ENCODE measurements at places on chromosomes 7 and 10. TPM values are rescaled to one million over a fixed set of nuclear protein-coding genes. Genes with fewer than 3 reads are reported as not detected.

- H3K4me3 ChIP-seq = no peak overlapping the region
- no peak for DNase-seq
- H3K27ac ChIP-seq = no peak overlapping the region
Observed at GRCh38 chr7:13628239-13629001, 361.0 kb downstream of the ETV1 start.

DNA sequence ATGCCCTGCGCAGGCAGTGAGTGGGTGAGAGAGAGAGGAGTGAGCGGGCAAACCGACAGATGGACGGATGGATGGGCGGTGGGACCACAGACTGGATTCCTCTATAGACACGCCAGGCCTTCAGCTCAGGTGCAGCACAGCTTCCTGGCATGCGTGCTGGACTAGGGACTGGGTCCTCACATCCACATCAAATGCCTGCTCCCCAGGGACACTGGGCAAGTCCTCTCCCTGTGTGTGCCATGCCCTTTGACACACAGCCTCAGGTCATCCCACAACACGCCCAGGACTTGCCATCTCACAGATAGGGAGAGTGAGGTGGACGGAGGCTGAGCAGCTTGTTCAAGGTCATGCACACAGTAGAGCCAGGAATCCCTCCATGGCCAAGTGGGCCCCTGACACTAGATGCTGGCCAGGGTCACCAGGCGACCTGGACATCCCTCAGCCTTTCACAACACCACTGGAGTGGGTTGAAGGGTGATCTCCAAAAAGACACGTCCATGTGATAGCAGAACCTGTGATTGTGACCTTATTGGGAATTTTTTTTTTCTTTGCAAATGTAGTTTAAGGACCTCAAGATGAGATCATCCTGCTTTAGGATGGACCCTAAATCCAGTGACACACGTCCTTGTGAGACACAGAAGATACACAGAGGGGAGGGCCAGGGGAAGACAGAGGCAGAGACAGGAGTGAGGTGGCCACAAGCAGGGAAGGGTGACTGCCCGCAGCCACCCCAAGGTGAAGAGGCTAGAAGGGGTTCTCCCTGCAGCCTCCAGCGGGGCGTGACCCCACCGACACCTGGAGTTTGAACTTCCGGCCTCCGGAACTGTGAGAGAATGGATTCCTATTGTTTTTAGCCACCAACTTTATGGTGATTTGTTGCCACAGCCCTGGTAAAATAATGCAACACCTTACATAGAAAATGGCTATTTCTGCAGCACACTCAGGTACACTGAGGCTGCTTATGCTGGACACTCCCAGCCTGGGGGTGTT, 155.0 kb upstream of the CHST15 start:
- no peaks in the 10 kb centered on the region for H3K27me3 ChIP-seq
- no peak overlapping the region for H3K27ac ChIP-seq
- H3K4me1 ChIP-seq = no peaks in the 10 kb centered on the region

- H3K27me3 ChIP-seq = no peaks in the 10 kb centered on the region
- DNase-seq = no peak
- H3K4me3 ChIP-seq = no peak overlapping the region
- peaks cover 13% of the 10 kb centered on the region for H3K4me1 ChIP-seq
- H3K36me3 ChIP-seq = no peaks in the 10 kb centered on the region
- no peak overlapping the region for H3K27ac ChIP-seq
Observed at GRCh38 chr10:110898391-110898790, 20.6 kb downstream of the BBIP1 start.

Gene PON2
- total RNA-seq = 157 TPM

DNA sequence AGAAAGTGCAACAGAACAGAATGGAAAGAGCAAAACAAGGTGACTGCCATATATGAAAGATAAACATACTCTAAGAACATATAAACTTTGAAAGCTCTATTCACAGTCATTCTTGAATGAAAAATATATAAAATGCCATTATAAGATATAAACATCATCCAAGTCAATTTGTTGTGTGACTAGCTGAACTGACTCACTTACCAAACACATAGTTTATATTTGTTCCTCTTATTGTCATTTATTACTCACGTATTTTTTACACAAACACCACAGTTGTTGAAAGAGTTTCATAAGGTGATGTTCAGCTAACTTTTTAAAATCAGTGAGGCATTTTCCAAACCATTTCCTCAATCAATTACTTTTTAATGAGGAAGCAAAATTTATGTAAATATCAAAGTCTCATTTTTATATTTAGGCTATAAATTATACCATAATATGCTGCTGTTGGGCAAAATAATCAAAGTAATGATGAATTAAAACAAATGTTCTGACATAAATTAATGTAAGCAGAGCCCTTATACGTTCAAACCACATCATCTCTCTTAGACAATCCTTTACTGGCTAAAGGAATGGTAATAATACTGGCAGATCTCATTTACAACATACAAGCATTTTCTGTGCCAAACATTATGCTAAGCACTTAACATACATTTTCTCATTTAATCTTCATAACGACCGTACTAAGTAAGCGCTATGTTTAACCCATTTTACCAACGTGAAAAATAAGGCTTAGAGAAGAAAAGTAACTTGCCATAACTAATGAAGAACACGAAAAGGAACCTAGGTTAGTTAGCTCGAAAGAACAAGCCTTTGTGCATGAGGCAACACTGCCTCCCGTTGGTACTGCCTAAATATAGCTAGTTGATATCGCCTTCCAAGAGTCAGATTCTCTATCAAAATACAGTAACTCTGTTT, 7.3 kb downstream of the LRRN3 start:
- H3K27ac ChIP-seq = no peak overlapping the region
- no peak overlapping the region for H3K4me3 ChIP-seq
- DNase-seq = peak; percentile 10
- H3K4me1 ChIP-seq = no peaks in the 10 kb centered on the region
- no peaks in the 10 kb centered on the region for H3K27me3 ChIP-seq
- no peaks in the 10 kb centered on the region for H3K36me3 ChIP-seq

Gene MYO1G
- 8.2 TPM for total RNA-seq

DNA sequence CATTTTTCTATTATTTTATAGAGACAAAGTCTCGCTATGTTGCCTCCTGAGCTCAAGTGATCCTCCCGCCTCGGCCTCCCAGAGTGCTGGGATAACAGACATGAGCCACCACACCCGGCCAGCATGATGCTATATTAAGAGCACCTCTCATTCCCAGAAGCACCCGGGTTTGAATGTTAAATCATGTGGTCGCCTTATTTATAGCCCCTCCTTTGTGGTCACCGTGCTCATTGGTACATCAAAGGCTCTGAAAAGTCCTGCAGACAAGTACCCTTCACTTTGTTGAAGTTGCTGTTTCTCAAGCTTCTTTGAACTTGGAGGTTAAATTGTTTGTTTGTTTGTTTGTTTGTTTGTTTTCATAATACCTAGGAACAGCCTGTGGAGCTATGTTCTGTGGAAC, 40.0 kb downstream of the CLIP2 start:
- DNase-seq = no peak
- peaks cover 10% of the 10 kb centered on the region for H3K4me1 ChIP-seq
- H3K4me3 ChIP-seq = no peak overlapping the region
- no peak overlapping the region for H3K27ac ChIP-seq
- no peaks in the 10 kb centered on the region for H3K27me3 ChIP-seq
- H3K36me3 ChIP-seq = no peaks in the 10 kb centered on the region

- H3K4me1 ChIP-seq = no peaks in the 10 kb centered on the region
- no peaks in the 10 kb centered on the region for H3K36me3 ChIP-seq
- DNase-seq = no peak
- no peak overlapping the region for H3K27ac ChIP-seq
- H3K4me3 ChIP-seq = no peak overlapping the region
- H3K27me3 ChIP-seq = no peaks in the 10 kb centered on the region
Observed at GRCh38 chr7:27048438-27048837, 47.4 kb downstream of the HOXA1 start.

Gene CAV1
- 52.2 TPM for total RNA-seq

Gene KLLN
- not detected for total RNA-seq

DNA sequence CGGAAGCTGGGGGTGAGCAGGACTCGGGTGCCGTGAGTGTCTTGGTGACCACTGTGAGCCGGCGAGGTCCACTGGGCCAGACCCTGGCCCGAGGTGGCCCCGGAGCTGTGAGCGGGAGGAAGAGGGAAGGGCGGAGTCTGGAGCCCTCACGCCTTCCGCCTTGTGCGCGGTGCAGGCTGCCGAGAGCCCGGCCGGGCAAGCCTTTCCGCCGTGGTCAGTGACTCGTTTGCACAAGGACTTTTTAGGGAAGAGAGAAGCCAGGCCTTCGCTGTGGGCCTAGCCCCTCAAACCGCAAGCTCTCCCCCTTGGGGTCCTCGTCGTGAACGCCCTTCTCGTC, 40.9 kb upstream of the ZNF32 start:
- peak overlapping the region; percentile 44 for H3K4me3 ChIP-seq
- H3K36me3 ChIP-seq = no peaks in the 10 kb centered on the region
- no peaks in the 10 kb centered on the region for H3K27me3 ChIP-seq
- DNase-seq = peak; percentile 61
- peaks cover 14% of the 10 kb centered on the region for H3K4me1 ChIP-seq

- peaks cover 13% of the 10 kb centered on the region for H3K36me3 ChIP-seq
- H3K4me3 ChIP-seq = no peak overlapping the region
- DNase-seq = no peak
- H3K4me1 ChIP-seq = peaks cover 27% of the 10 kb centered on the region
- no peaks in the 10 kb centered on the region for H3K27me3 ChIP-seq
Observed at GRCh38 chr7:140675726-140676125, 3.0 kb downstream of the ADCK2 start.

Gene ACTA2
- 403 TPM for total RNA-seq

GRCh38 chr10:69732826-69733150, 68.9 kb upstream of the COL13A1 start:
- no peaks in the 10 kb centered on the region for H3K36me3 ChIP-seq
- H3K4me3 ChIP-seq = no peak overlapping the region
- H3K27ac ChIP-seq = no peak overlapping the region
- no peaks in the 10 kb centered on the region for H3K27me3 ChIP-seq

Gene SORBS1
- total RNA-seq = 92.2 TPM

DNA sequence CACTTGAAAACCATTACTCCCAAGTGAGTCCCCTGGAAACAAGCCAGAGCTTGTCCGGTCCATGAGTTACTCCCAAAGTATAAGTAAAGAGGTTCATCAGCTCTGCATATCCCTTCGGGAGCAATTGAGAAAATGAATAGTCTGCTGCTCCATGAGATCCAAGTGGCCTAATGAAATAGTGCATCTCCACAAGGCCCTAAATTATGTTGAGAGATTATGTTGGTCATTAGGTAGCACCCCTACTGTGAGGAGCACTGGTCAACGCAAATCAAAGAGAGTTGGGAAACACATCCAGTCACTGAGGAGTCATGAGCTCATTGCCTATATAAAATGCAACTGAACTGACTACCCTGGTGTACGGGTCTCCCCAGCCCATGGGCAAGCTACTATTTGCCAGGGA, 205.5 kb upstream of the AOAH start:
- H3K4me1 ChIP-seq = no peaks in the 10 kb centered on the region
- H3K27me3 ChIP-seq = no peaks in the 10 kb centered on the region
- H3K27ac ChIP-seq = no peak overlapping the region
- no peak overlapping the region for H3K4me3 ChIP-seq

Gene LHFPL3
- 0.27 TPM for total RNA-seq

- H3K4me1 ChIP-seq = no peaks in the 10 kb centered on the region
- DNase-seq = no peak
- peaks cover 31% of the 10 kb centered on the region for H3K36me3 ChIP-seq
- H3K27me3 ChIP-seq = no peaks in the 10 kb centered on the region
- H3K4me3 ChIP-seq = no peak overlapping the region
Observed at GRCh38 chr10:35027567-35027966, 62.6 kb downstream of the CUL2 start.

GRCh38 chr7:158238616-158239289, 348.9 kb downstream of the PTPRN2 start:
- H3K4me3 ChIP-seq = no peak overlapping the region
- no peaks in the 10 kb centered on the region for H3K36me3 ChIP-seq
- H3K27ac ChIP-seq = no peak overlapping the region
- no peaks in the 10 kb centered on the region for H3K27me3 ChIP-seq
- H3K4me1 ChIP-seq = no peaks in the 10 kb centered on the region

GRCh38 chr10:104303594-104304355, 34.5 kb downstream of the ITPRIP start:
- DNase-seq = no peak
- no peaks in the 10 kb centered on the region for H3K27me3 ChIP-seq
- H3K27ac ChIP-seq = no peak overlapping the region
- H3K36me3 ChIP-seq = no peaks in the 10 kb centered on the region
- no peak overlapping the region for H3K4me3 ChIP-seq

- no peaks in the 10 kb centered on the region for H3K36me3 ChIP-seq
- H3K4me1 ChIP-seq = no peaks in the 10 kb centered on the region
- H3K4me3 ChIP-seq = no peak overlapping the region
- peak; percentile 28 for DNase-seq
- H3K27ac ChIP-seq = no peak overlapping the region
- no peaks in the 10 kb centered on the region for H3K27me3 ChIP-seq
Observed at GRCh38 chr7:7099584-7100014, 82.7 kb upstream of the C1GALT1 start.

- H3K4me1 ChIP-seq = no peaks in the 10 kb centered on the region
- H3K4me3 ChIP-seq = no peak overlapping the region
- H3K27ac ChIP-seq = no peak overlapping the region
- no peak for DNase-seq
- no peaks in the 10 kb centered on the region for H3K27me3 ChIP-seq
- H3K36me3 ChIP-seq = no peaks in the 10 kb centered on the region
Observed at GRCh38 chr7:13835442-13835841, 154.0 kb downstream of the ETV1 start.

Gene TEX47
- not detected for total RNA-seq

DNA sequence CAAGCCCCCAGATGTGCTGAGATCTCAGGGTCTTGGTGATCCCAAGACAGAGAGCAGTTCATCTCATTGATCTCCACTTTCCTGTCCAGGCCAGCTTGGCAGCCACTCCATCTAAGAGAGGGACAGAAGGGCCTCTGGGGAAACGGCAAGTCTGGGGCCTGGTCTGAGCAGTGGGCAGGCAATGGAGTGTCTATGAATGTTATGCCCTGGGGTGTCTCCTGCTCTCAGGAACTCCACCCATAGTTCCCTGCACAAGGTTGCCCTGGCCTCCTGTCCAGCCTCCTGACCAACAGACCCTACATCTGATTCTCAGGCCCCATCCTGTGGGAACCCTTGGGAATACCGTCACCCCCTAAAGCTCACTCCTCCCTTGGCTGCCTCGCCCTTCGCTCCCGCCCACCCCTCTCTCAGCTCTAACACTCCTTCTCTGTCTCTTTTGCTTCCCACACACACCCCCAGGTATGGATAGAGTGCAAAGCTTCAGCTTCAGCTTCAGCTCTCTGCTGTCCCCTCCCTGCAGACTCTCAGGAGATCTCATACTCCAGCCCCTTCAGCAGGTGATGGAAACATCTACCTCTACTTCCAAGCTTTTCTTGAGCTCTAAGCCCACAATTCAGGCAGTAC, 83.0 kb downstream of the HIF1AN start:
- H3K4me1 ChIP-seq = no peaks in the 10 kb centered on the region
- no peak overlapping the region for H3K4me3 ChIP-seq
- no peak for DNase-seq
- H3K27ac ChIP-seq = no peak overlapping the region
- peaks cover 92% of the 10 kb centered on the region for H3K27me3 ChIP-seq

Gene NUTM2B
- total RNA-seq = 6.8 TPM

Gene ZNF485
- total RNA-seq = not detected

- no peak overlapping the region for H3K27ac ChIP-seq
- no peaks in the 10 kb centered on the region for H3K36me3 ChIP-seq
- H3K4me3 ChIP-seq = no peak overlapping the region
- no peaks in the 10 kb centered on the region for H3K27me3 ChIP-seq
- H3K4me1 ChIP-seq = no peaks in the 10 kb centered on the region
- DNase-seq = peak; percentile 70
Observed at GRCh38 chr10:70115948-70116682, 16.5 kb downstream of the AIFM2 start.
